ENCODE measurements at places on chromosomes 4 and X.

DNA sequence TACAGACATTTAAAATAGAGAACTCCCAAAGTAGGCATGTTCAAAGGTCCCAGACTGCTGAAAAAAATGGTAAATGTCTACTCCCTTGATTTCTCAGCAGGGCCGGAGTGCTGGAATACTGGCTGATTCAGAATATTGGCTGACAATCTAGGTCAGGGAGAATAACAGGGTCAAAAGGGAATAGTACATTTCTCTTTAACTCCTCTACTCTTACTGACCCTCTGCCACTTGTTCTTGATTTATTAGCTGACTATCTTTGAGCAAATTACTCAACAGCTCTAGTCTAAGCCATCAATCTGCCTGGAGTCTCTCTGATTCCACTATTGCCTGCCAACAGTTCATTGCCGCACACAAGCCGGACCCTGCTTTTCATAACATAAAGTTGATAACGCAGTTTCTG, 19.7 kb upstream of the NWD2 start:
- no peak for DNase-seq

DNA sequence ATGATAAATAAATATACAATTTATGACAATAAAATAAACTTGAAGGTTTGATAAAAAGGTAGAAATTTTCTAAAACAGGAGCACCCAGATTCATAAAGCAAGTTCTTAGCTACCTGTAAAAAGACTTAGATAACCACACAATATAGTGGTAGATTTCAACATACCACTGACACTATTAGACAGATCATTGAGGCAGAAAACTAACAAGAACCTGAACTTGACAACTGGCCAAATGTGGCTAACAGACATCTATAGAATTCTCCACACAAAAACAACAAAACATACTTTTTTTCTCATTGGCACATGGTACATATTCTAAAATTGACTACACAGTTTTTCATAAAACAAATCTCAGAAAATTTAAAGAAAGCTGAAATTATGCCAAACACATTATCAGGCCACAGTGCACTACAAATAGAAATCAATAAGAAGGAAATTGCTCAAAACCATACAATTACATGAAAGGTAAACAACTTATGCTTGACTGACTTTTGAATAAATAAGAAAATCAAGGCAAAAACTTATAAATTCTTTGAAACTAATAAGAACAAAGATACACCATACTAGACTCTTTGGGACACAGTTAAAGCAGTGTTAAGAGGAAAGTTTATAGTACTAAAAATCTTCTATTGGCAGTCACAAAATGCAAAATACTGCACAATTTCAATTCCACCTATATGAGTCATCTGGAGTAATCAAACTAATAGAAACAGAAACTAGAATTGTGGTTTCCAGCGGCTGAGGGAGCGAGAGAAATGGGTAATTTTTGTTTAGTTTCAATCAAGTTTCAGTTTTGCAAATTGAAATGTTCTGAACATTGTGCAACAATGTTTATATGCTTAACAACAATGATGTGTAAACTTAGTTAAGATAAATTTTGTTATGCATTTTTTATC, 925.6 kb downstream of the SH3BGRL start:
- no peak for DNase-seq

- no peak for DNase-seq
Observed at GRCh38 chr4:168674077-168674747, 177.4 kb downstream of the PALLD start.

GRCh38 chrX:136112778-136113177, 34.6 kb upstream of the FHL1 start:
- DNase-seq: no peak

DNA sequence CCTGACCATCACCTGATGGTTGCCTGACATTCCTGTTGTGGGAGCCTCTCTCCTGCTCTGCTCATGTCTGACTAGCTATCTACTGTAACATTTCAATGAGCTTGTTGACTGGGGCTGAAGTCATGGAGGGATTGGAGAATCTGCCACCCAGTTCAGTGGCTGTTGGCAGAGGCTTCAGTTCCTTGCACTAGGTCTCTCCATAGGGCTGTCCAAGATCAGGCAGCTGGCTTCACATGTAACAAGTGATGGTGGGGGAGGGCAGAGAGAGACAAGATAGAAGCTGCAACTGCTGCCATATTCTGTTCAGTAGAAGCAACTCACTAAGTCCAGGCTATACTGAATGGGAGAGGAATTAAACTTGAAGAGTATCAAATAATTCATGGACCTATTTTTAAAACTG, 14.1 kb upstream of the CCNI start:
- no peak for DNase-seq

DNA sequence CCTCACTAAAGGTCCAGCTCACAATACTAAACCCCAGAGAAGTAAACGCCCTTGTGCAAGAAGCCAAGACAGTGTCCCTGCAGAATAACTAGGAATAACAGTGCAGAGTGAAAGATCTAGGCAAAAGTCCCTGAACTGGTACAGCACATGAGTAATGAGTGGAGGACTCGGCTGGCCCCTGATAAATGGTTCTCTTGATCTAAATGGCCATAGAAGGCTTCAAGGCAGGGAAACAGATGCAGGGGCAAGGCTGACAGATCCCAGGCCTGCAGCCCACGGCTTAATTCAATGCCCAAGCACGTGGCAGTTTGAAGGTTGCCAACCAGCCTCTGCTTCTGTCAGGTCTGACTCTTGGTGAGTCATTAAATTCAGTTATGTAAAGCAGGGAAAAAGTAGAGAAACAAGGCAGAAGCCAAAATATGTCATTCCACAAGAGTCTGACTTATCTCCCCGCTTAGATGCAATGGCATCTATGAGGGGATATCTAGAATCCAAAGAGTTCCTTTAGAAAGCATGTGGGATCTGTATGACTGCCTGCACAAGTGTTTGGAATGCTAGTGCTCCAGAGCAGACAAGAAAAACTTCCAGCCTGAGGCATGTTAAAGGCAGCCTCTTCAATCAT, 121.3 kb downstream of the PRDM5 start:
- no peak for DNase-seq

- no peak for DNase-seq
Observed at GRCh38 chr4:174435974-174436373, 86.3 kb downstream of the HPGD start.

DNA sequence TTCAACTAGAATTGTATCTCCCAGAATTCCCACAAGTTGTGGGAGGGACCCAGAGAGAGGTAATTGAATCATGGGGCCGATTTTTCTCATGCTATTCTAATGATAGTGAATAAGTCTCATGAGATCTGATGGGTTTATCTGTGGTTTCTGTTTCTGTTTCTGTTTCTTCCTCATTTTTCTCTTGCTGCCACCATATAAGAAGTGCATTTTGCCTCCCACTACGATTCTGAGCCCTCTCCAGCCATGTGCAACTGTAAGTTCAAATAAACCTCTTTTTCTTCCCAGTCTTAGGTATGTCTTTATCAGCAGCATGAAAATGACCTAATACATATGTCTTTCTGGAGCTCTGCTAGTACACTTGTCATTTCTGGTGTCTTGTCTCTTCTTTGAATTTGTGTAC, 22.1 kb upstream of the OR13H1 start:
- DNase-seq: no peak

Measured in activated T-helper 1 cell treated with anti-CD3 and anti-CD28 coated beads, Interleukin-2, amount 50 U/mL, for 16 hours (primary cell).